ENCODE measurements at places on chromosomes 2 and 18. TPM values are rescaled to one million over a fixed set of nuclear protein-coding genes. Genes with fewer than 3 reads are reported as not detected.

The EVX2 gene
- total RNA-seq: not detected

DNA sequence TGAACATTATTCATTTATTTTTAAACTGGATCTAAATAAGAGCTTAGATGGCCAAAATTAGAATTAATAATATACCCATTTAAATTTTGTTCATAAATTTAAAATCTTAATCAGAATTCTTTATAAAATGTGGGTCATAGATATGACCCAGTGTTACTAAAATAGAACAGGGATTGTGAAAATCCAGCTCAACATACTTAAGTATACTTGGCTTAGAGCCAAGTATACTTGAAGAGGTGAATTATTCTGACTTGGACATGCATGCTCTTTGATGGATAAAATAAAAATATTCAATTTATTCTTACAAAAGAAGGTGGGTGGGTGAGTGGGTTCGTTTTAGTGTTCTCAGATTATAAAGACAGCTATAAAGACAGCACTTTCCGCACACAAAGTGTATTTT, 70.7 kb downstream of the SPOPL start:
- no peak overlapping the region for H3K27ac ChIP-seq
- no peaks in the 10 kb centered on the region for H3K4me1 ChIP-seq
- H3K4me3 ChIP-seq: no peak overlapping the region

- H3K4me1 ChIP-seq: no peaks in the 10 kb centered on the region
- DNase-seq: no peak
- no peak overlapping the region for H3K27ac ChIP-seq
- no peaks in the 10 kb centered on the region for H3K27me3 ChIP-seq
These were observed 397.2 kb upstream of the CDH19 start for GRCh38 chr18:67001052-67001451.

- no peaks in the 10 kb centered on the region for H3K27me3 ChIP-seq
- no peak for DNase-seq
- H3K4me1 ChIP-seq: no peaks in the 10 kb centered on the region
- H3K4me3 ChIP-seq: no peak overlapping the region
These were observed 97.9 kb upstream of the NOL4 start for GRCh38 chr18:34322365-34323289.

DNA sequence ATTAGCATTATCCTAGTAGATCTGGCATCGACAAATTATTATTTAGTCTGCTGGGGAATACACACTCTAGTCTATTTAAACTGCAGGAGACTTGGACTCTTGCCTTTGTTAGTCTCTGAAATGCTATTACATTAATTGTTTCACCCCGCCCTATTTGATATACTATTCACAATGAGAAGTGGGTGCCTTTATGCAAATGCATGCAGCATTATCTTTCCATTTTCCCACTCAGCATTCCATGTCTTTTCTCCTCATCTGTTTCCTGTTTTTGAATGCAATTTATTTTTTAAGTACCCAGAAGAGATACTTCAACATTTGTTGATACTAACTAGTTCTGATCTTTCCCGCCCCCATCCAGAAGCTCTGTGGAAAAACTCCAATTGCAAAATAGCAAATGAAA, 395.3 kb upstream of the NXPH2 start:
- no peak overlapping the region for H3K4me3 ChIP-seq
- H3K27ac ChIP-seq: no peak overlapping the region
- H3K36me3 ChIP-seq: no peaks in the 10 kb centered on the region
- no peaks in the 10 kb centered on the region for H3K27me3 ChIP-seq
- no peak for DNase-seq

DNA sequence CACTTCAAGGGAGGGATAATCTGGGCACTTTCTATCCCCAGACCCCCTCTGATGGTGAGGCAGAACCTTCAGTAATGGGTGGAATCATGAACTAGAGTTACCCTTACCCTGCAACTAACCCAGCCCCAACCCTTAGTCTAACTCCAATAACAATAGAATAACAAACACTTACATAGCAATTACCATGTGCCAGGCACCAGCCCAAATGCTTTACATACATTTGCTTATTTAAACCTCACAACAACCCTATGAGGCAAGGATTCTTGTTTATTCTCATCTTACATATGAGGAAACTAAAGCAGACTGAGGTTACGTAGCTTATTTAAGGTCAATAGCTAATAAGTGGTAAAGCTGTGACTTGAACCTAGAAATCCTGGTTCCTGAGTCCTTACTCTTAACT, 132.8 kb downstream of the CYP26B1 start:
- DNase-seq: no peak
- no peak overlapping the region for H3K4me3 ChIP-seq
- no peaks in the 10 kb centered on the region for H3K4me1 ChIP-seq
- no peaks in the 10 kb centered on the region for H3K36me3 ChIP-seq

All from esophagus muscularis mucosa (tissue), 4 donors.